Stimulated activated CD8-positive, alpha-beta memory T cell treated with anti-CD3 and anti-CD28 coated beads, Interleukin-7, amount 100 ng/mL, for 48 hours (primary cell): ENCODE measurements at places on chromosomes 16 and 17.
A peak's percentile ranks its signal among the peaks of the same experiment; 100 is the strongest.

GRCh38 chr17:32189343-32189742, 47.0 kb downstream of the RHOT1 start:
- DNase-seq, result no peak

- no peak for DNase-seq
These were observed 59.1 kb upstream of the CCL2 start for GRCh38 chr17:34195987-34196386.

DNA sequence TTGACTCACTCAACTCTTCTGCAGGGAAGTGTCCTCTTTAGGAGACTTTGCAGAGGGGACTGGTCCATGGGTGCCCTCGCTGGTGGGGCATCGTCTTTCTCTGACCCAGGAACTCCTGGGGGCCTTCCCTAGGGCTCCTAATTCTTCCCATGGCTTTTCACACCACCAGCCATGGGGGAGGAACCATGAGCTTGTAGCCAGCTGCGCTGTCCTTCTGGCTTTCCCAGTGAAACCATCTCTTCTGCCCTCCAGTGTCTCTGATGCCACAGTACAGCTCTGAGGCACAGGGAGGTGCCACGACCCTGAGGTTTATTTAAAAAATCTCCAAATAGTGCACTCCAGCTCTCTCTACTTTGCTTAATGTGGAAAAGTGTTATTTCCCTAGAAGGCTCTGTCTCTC, 78.6 kb downstream of the SDR42E1 start:
- DNase-seq, result no peak

GRCh38 chr16:76835779-76836300, 355.1 kb upstream of the MON1B start:
- no peak for DNase-seq

DNA sequence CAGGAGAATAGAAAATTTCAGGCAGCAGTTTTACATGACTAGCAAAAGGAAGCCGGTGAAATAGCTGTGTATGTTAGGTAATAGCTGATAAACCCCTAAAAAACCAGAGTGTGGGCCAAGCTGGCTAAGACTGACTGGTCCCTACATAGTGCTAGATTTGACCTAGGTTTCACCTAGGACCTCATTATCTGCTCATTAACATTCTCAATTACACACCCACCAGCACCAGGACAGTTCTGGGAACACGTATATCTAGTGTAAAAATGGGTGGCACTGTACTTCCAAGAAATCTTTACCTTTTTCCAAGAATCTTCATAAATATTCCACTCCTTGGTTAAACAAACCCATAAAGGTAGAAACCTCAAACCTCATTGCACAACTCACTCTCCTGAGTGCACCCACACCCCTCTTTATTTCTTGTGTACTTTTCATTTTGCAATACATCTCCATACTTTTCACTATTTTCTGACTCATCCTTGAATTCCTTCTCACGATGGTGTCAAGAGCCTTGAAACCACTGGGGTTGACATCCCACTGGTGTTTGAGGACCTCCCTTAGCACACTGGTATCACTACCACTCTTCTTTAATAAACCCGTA, 262.7 kb upstream of the KCNJ16 start:
- DNase-seq, result no peak

GRCh38 chr17:725746-726145, 6.7 kb upstream of the TLCD3A start:
- no peak for DNase-seq

DNA sequence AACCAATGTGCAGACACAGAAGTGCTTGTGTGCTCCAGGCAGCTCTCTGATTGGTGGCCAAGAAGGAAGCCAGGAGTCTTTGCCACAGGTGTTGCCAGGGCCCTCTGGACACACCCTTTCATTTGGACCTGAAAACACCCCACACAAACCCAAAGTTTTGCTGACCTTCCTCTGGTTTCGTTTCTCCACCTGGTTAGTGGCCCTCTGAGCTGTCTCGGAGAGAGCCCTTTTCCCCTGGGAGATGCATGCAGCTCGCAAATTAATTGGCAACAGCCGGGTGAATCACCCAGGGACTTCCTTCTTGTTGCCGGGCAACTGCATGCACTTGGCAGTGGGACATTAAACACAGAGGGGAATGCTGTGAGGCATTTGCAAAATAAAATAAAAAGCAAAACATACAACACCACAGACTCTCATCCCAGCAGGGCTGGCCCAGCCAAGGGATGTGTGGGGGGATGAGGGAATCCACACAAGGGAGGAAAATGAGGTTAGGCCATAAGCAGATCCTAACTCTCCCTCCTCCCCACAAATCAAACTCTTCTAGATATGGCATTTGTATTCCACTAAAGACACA, 286.6 kb downstream of the SOX9 start:
- DNase-seq, result no peak

DNA sequence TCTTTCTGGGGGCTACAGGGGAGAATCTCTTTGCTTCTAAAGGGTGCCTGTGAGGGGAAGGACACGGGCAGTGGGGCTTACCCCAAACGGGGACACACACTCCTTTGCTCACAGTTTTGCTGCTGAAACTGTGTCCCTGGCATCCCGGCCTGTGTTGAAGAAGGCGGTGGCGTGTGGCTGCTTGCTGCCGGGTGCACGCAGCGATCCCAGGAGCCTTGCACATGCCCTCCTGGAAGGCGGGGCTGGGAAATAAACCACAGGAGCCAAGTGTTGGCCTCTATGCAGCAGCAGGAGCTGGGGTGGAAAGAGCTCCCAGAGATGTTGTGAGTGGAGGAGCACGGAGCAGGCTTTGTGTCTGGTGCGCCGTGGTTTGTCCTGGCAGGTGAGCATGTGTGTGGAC, 131.0 kb upstream of the CIBAR2 start:
- DNase-seq, result no peak

- no peak for DNase-seq
These were observed 14.0 kb upstream of the TEX2 start for GRCh38 chr17:64276961-64277505.

GRCh38 chr16:70159355-70160348, 13.9 kb upstream of the CLEC18C start:
- no peak for DNase-seq

GRCh38 chr17:33802349-33803198, 452.5 kb upstream of the CCL2 start:
- DNase-seq, result no peak

DNA sequence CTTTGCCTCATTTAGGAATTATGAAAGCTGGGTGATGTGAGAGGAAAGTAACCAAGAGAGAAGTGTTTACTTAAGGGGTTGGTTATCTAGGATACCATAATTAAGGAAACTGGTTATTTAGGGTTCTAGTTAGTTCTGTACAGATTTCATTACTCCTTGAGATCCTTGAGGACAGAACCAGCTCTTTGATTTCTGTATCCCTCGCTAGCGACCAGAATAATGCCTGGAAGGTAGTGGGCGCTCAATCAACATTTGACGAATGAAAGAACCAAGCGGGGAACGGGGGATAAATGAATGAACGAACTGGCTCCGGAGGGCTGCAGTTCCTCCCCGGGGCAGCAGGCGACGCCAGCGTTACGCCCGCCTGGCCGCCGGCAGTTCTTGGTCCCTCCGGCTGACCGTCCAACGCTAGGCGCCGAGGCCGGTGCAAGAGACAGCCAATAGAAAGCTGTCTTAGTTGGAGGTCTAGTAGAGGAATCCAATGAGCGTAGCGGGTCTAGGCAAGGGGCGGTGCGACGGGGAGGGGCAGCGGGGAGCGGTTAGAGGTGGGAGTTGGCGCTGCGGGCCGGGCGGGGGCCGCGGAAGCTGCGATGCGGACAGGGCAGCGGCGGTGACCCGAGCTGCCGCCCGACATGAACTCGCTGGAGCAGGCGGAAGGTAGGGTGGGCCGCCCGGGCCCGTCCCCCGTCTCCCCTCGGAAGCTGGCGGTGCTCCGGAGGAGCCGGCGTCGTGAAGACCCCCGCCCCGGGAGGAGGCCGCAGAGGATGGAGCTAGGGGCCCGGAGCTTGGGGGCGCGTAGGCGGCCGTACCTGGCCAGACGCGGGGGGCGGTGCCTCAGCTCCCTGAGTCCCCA, at the start of gene CNEP1R1:
CNEP1R1 (plus strand) TSS at position 542 of the 853 bp plus-strand sequence; CDS start at position 633, 91 bp downstream.
- peak; percentile 90 for DNase-seq

DNA sequence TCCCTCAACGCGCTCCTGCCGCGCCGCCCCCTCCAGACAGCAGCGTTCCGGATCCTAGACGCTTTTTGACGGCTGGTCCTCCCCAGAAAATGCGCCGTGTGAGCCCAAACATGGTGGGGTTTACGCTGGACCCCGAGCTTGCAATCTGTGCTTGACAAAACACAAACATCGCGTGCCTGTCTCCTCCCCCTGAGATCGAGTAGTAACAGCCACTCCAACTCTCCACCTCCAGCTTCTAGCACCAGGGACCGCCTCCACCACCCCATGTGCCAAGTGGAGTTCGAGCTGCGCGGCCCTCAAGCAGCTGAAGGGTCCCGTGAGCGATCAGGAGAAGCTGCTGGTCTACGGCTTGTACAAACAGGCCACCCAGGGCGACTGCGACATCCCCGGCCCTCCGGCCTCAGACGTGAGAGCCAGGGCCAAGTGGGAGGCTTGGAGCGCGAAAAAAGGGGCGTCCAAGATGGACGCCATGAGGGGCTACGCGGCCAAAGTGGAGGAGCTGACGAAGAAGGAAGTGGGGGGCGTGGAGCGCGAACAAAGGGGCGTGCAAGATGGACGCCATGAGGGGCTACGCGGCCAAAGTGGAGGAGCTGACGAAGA, 656 bp upstream of the GEMIN4 start:
- no peak for DNase-seq

DNA sequence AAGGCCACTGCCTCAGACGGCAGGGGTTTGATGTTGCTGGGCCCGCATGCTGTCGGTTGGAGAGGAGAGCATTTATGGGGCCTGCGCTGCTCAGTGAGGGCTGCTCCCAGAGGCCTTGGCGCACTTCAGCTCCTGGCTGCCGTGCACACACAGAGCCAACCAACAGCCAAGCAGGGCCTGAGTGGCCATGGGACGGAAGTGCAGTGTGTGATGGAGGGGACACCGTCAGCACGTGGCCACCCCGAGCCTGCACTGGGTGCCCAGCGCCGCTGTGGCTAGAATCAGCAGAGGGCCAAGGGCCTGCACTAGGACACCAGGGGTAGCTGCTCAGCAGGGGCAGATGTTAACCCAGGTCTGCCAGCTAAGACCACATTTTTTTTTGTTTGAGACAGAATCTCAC, 21.8 kb downstream of the KLHL36 start:
- no peak for DNase-seq

DNA sequence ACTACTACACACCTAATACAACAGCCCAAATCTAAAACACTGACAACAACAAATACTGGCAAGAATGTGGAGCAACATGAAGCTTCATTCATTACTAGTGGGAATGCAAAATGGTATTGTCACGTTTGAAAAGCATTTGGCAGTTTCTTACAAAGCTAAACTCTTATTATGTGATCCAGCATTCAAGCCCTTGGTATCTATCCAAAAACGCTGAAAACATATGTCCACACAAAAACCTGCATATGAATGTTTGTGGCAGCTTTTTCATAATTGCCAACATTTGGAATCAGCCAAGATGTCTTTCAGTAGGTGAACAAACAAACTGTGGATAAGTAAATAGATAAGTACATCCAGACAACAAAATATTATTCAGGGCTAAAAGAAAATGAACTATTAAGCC, 501.1 kb upstream of the KIF2B start:
- no peak for DNase-seq

DNA sequence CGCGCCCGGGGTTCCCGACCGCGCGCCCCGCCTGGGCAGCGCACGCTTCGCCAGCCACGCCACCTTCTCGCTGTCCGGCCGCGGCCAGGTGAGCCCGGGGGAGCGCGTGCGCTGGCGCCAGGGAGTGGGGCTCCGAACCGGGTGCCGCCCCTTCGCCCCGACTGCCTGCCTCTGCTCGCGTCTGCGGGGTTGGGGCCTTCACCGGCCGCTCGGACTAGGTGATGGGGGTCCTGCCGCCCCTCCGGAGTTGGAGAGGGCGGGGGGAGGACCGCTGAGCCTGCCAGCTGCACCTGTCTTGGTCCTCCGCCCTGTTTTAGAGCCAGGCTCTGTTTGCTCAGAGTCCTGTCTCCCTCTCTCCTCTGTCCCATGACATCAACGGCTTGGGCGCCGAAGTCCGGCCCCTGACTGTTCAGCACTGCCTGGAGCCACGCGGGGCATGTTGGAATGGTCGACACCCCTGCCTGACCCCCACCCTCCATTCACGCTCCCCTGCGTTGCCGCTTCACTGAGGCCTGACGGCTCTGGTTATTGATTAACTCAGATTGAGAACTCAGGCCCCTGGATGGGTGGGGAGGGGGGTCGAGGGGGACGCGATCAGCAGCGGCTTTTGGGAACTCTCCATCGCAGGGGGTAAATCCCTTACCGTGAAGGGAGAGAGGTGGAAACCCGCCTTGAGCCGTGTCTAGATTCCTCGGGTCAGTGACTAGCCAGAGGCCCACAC, 748 bp downstream of the SMTNL2 start:
- no peak for DNase-seq

GRCh38 chr17:68491381-68492231, 20.6 kb upstream of the PRKAR1A start:
- DNase-seq, result no peak

DNA sequence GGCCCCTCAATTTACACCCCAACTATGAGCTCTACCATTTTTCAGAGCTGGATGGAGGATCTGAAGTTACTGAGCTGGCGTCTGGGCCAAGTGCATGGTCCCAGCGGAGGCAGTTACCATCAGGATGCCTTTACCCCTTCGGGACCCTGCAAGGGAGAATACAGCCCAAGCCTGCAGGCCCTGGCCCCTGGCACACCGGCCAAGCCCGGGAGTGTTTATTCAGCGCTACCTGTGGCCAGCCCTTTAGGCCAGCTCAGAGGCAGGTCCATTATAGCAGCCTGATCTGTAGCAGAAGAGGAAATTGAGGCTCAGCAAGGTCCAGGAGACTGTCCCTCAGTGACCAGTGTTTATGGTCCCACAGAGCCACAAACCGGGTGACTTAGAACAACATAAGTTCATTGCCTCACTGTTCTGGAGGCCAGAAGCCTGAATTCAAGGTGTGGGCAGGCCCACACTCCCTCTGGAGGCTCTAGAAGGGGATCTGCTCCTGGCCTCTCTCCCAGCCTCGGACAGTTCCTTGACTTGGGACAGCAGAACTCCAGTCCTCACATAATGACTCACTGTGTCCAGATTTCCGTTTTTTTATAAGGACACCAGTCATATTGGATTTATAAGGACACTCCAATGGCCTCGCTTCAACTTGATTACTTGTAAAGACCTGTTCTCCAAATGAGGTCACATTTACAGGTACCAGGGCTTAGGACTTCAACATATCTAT, 8.8 kb downstream of the SEC14L5 start:
- DNase-seq, result no peak

GRCh38 chr17:32475258-32475657, 11.5 kb upstream of the CDK5R1 start:
- DNase-seq, result no peak

DNA sequence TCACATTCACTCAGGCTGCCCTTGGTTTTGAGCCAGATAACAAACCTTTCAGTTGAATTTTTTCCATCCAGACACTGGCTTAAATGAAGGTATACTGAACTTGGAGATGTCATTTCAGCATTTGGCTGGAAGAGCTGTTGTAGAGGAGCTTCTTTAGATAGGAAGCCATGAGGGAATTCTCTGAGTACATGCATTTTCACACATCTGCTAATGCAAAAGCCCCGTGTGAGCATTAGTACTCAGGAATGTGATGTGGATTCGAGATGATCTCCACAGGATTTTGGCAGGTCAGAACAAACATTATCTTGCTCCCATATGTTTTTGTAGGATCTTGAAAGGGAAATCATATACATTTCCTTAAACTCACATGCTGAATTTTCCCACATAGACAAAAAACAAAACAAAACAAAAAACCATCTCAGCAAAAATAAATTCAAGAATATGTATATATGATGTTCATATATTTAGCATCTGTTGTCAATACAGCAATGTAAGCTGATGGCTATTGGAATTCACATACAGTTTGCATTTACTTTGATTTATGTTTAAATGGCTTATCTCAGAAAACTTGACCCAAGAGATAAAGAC, 277.2 kb upstream of the TBX2 start:
- DNase-seq, result no peak
